ENCODE measurements at places on chromosomes 6 and 20. TPM values are rescaled to one million over a fixed set of nuclear protein-coding genes. Genes with fewer than 3 reads are reported as not detected.

The MEP1A gene
- not detected for total RNA-seq

The OGFR gene
- 23.0 TPM for total RNA-seq

The KCNK16 gene
- total RNA-seq: not detected

The GJA10 gene
- not detected for total RNA-seq

The SLC22A3 gene
- total RNA-seq: not detected

The NT5E gene
- total RNA-seq: 65.7 TPM

The TNFRSF6B gene
- total RNA-seq: 3.2 TPM

The DEFB124 gene
- total RNA-seq: not detected

The ETV7 gene
- total RNA-seq: 0.22 TPM

The SLC44A4 gene
- total RNA-seq: not detected

- no peak for DNase-seq
These were observed 101.2 kb downstream of the SMPDL3A start for GRCh38 chr6:122890250-122890649.

- no peak for DNase-seq
These were observed 279.7 kb downstream of the ZFAND3 start for GRCh38 chr6:38099221-38099620.

DNA sequence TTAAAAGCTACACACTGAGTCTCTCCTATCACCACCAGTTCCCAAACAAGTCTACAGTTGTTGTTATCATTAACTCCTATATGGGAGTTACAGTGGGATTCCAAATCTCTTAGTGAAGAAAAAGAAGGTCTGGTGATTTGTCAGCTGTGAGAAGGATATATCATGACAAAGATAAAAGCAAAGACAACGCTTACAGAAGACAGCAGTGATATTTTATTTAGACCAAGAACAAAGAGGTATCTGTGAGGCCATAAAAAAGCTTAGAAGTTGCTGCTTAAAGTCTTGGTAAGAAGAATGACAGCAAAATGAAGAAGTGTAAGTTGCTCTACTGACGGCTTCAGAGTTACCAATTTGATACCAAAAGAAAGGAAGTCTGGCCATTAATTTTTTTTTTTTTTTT is 47.2 kb downstream of the CHD6 start:
- no peak for DNase-seq

GRCh38 chr6:6225885-6226529 is 94.5 kb downstream of the F13A1 start:
- DNase-seq: no peak

DNA sequence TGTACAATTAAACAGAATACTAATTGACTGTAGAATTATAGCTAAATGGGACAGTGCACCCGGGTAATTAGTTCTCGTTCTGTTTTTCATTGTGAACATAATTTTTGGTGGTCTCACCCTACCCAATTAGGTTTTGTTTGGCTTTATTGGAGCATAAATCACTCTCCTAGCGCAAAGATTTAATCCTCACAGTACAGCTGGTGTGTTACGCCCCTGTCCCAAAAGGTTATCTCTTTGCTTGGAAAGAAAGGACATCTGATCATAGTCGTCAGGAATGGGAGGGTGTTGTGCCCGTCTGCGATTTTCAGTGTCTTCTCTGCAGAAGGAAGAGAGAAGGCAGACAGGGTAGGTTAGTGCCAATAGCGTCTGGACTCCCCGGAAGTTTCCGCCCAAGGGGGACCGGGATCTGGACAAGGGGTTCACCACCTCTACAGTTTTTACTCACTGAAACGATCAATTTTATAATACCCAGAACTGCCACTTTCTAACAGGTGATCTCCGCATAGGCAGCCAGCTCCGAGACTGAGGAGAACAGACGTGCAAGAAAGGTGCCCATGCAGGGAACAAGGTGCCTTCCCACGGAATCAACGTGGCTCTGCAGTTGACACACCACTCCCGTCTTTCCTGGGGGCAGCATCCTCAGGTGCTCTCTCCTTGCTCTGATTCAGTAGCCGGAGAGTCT is 617.4 kb upstream of the CDH4 start:
- no peak for DNase-seq

- DNase-seq: no peak
These were observed 303.8 kb upstream of the MAN1A1 start for GRCh38 chr6:119653329-119653728.

DNA sequence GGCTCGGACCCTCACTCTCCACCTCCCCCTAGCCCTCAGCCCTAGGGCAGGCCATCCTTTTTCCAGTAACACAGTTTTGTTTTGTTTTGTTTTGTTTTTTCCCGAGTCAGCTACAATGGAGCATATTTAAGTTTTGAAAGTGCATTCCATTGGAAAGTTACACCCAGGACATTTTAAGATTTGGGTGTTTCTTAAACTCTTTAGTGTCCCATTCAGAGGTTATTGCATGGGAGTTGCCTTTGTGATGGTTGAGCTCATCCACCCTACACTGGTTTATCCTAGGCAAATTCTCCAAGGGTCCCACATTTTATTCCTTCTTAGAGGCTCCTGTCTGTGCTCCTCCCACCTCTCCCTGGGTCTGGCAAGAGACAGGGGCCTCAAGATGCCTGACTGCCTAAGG is 58.9 kb downstream of the THBS2 start:
- no peak for DNase-seq

GRCh38 chr20:10419550-10420133 is 14.4 kb downstream of the MKKS start:
- DNase-seq: peak; percentile 42

- no peak for DNase-seq
These were observed 204.7 kb upstream of the ARG1 start for GRCh38 chr6:131368198-131368911.

DNA sequence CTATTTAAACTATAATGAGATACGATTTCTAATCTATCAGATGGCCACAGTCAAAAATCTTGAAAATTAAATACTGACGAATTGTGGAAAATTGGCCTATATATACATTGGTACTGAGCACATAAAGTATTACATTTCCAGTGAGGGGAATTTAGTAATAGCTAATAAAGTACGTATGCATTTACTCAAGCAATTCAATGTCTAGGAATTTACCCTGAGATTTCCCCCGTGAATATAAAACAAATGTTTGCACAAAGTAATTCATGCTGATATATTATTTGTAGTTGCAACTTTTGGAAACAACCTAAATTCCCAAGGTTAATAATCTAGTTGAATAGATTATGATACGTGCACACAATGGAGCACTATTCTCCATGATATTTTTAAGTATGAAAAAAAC is 14.7 kb upstream of the C6orf141 start:
- DNase-seq: no peak

GRCh38 chr6:47283993-47284392 is 25.7 kb downstream of the TNFRSF21 start:
- DNase-seq: no peak

GRCh38 chr6:51855310-51856082 is 231.9 kb downstream of the PKHD1 start:
- peak; percentile 65 for DNase-seq

DNA sequence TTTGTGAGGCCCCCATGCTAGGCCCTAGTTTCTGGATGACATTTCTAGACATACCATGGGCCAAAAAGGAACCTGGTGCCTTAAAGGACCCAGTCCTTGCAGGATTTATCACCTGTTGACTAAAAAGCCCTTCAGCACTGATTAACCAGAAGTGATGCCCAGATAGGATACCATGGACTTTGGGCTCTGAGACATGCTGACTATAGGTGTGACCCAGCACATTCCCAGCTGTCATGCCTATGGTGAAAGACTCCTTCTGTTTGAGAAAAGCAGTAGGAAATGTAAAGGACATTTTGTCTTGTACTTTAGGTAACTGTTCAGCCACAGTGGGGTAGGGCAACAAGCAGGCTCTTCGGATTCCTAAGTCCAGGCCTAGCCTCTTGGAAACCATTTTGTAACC is 724.2 kb downstream of the CD109 start:
- DNase-seq: no peak

DNA sequence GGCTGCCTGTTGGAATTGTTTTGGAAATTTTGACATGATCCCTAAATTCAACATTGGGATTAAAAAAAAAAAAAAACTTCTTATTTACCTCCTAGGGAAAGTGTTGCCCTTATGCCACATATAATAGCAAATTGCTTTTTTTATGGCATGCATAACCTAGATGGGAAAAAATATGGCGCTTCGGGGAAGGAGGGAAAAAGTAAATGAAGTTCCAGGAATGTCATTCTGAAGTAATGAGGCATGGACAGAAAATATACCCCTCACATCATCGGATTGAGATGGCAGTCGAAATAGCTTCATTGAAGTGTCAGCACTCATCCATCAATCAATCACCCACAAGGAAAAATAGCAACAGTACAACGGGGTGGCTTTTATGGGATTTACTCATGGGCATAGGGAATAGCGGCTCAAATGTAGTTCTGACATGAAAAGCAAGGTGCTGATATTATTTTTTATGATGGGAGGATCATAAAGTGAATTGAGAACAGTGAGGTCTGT is 104.8 kb downstream of the ZNF217 start:
- DNase-seq: no peak

DNA sequence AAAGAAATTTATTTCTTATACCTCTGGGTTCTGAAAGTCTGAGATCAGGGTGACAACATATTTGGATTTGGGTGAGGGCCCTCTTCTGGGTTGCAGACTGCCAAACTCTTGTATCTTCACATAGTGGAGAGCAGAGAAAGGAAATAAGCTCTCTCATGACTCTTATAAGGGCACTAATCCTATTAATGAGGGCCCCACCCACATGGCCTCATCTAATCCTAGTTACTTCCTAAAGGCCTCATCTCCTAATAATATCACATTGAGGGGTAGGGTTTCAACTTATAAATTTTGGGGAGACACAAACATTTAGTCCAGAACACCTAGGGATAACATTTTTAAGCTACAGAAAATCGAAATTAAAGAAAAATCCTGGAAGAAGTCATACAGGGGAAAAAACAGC is 5.1 kb upstream of the ZNF391 start:
- DNase-seq: no peak

DNA sequence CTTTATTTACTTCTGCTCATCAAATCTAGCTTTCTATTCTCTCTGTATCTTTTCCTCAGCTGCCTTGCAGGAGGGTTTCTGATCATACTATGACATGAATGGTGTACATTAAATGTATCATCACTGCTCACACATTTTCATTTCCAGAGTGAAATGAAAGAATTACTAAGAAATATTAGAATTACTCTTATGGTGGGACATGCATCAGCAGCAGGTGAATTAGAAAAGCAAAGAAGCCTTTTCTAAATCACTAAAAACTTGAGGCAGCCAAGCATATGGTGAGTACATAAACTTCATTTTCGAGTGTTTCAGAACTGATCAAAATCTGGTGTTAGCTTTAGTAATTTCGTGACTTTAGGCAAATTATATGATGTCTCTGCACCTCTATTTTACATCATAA is 23.6 kb downstream of the IL17A start:
- no peak for DNase-seq

DNA sequence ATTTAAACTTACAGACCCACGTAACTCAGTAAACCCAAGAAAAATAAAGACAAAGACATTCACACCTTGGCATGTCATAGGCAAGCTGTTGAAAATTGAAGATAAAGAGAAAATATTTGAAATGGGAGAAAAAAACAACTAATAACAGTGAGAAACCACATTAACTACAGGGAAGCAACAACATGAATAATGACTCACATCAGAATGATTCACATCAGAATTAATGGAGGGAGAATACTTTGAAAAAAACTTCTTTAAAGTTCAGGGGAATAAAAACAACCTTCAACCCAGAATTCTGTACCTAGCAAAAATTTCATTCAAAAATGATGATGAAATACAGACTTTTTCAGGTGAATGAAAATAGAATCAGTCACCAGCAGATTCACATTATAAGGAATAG is 32.9 kb upstream of the SLC22A3 start:
- no peak for DNase-seq

- no peak for DNase-seq
These were observed 58.7 kb downstream of the OTOR start for GRCh38 chr20:16806886-16807285.

DNA sequence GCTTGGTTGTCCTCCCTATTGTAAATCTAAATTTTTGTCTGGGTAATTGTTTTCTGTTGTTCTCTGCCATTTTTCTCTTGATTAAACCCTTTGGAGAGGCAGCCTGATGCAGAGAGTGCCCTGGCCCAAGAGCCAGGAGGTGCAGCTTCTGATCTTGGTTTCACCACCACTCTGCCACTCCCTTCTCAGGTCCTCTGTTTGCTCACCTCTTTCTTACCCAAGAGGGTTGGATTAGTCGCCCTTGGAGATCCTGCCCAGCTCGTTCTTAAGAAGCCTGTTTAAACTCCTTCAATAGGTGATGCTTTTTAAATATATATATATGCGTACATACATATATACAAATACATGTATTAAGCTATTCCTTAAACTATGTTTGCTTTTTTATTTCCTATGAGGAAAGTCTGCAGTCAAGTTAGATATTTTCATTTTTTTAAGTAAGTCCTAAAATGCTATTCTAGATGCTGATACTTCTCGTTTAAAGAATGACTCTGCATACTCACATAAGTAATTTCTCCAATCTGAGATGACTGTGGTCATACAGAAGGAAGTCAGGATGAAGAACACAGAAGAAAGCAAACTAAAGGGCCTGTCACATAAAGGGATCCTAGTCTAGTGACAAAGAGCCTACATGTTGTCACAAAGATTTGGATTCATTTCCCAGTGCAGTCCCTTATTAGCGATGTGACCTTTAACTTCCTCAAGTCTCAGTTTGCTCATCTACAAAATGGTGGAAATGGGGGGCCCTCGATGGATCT is 19.9 kb downstream of the TPD52L1 start:
- no peak for DNase-seq

DNA sequence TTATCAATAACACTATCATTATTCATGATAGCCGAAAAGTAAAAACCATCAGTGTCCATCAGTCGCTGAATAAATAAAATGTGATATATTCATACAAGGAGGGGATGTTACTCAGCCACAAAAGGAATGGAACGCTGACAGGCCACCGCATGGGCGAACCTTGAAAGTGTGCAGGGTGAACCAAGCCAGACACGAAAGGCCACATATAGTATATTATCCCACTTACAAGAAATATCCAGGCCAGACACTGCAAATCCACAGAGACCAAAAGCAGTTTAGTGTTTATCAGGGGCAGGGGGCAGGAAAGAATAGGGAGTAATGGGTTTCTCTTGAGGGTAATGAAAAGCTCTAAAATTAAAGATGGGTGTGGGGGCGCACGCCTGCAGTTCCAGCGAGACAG is 5.7 kb downstream of the SOX18 start:
- no peak for DNase-seq

Measured in lung microvascular endothelial cell (primary cell).